ENCODE measurements at places on chromosomes 11 and 22.

DNA sequence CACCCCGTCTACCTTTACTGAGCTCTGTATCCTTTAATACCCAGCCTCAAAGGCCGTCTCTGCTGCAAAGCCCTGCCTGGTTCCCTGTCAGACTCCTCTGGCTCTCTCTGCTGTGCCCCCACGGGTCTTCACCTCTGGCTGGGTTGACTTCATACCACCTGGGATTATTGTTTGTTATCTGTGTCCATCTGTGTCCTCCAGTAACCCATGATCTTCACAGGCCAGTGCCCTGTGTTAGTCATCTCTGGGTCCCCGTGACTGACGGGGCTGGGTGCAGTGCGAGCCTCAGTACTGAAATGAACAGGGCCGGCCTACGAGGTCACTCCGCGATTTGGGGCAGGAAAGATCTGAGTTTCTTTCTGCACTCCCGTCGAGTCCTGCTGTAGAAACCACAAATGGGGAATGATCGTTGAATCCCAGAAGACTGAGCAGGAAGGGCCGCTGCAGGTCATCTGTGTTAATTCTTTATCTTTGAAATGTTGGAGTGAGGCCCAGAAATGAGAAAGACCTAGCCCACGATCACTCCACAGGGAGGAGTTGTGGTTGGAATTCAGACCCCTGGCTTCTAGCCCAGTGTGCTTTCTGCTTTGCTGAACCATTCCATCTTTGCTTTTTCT is 12.3 kb upstream of the TUB start:
- no peak for DNase-seq

DNA sequence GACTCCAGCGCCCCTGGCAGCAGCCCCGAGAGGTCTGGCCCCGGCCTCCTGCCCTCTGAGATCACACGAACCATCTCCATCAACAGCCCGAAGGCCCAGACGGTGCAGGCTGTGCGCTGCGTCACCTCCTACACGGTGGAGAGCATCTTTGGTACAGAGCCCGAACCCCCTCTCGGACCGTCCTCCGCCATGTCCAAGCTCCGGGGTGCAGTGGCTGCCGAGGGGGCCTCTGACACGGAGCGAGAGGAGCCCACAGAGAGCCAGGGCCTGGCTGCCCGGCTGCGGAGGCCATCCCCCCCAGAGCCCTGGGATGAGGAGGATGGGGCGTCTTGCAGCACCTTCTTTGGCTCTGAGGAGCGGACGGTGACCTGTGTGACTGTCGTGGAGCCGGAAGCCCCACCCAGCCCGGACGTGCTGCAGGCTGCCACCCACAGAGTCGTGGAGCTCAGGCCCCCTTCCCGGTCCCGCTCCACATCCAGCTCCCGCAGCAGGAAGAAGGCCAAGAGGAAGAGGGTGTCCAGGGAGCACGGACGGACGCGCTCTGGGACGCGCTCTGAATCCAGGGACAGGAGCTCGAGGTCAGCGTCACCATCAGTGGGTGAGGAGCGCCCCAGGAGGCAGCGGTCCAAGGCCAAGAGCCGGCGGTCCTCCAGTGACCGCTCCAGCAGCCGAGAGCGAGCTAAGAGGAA is 7.6 kb downstream of the IRF7 start:
- no peak for DNase-seq

GRCh38 chr11:30025396-30026139 is 8.7 kb upstream of the KCNA4 start:
- no peak for DNase-seq

- no peak for DNase-seq
Observed at GRCh38 chr22:20283674-20284066, 15.6 kb upstream of the RTN4R start.

- no peak for DNase-seq
Observed at GRCh38 chr22:49629586-49630447, 197.9 kb downstream of the BRD1 start.

GRCh38 chr22:30892731-30893221 is 75.8 kb downstream of the MORC2 start:
- DNase-seq = no peak

- no peak for DNase-seq
Observed at GRCh38 chr11:110092515-110093406, at the start of gene ZC3H12C. TSS of gene ZC3H12C (plus strand) at chr11:110093392. CDS start at chr11:110093412, 20 bp downstream.

DNA sequence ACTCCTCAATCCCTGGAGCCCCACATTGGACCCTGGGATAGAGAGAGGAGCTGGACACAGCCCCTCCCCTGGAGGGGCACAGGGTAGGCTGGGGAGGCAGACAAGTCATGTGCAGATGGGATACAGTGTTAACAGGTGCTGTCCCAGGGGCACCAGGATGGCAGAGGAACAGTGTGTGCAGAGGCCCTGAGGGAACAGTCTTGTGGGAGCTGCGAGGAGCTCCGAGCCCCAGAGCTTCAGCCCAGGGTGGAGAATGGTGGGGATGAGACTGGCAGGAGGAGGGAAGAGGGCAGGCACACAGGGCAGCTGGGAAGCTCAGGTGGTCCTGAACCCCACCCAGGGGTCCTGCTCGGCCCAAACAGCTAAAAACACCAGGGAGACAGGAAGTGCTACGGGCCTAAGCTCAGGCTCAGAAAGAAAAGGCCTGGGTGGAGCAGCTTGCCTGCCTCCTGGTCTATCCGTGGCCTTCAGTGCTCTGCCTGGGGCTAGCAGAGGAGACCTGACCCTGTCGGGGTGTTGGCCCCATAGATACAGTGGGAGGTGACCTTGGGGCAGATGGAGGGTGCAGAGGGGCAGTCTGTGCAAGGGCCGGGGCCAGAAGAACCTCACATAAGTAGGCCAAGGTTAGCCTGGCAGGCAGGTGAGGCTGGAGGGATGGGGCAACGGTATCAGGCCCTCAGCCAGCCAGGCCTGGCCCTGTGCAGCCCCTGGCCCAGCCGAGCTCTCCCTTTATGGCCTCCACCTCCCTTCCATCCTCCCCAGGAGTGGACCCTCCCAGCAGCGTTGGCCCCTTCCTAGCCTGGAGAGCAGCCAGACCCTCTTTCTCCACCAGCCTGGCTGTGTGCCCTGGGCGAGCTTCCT is 15.4 kb downstream of the CAPN5 start:
- DNase-seq = no peak

DNA sequence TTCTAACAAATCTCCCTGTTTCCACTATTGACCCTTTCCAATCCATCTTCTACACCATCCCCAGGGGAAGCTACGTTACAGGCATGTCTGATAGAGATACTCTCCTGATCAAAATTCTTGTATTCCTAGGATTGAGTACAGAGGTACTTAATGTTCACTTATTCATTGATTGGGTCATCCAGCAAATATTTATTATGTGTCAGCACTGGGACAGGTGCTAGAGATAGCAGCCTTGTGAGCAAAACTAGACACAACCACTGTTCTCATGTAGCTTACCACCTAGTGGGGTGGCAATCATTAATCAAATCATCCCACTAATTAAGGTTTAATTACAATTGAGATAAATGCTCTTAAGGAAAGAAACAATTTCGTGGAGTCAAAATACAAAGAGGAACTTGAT is 9.4 kb upstream of the RTCB start:
- no peak for DNase-seq

GRCh38 chr11:57190548-57190947 is 8.8 kb downstream of the LRRC55 start:
- DNase-seq = no peak

- no peak for DNase-seq
Observed at GRCh38 chr11:46537121-46537520, 56.7 kb downstream of the AMBRA1 start.

DNA sequence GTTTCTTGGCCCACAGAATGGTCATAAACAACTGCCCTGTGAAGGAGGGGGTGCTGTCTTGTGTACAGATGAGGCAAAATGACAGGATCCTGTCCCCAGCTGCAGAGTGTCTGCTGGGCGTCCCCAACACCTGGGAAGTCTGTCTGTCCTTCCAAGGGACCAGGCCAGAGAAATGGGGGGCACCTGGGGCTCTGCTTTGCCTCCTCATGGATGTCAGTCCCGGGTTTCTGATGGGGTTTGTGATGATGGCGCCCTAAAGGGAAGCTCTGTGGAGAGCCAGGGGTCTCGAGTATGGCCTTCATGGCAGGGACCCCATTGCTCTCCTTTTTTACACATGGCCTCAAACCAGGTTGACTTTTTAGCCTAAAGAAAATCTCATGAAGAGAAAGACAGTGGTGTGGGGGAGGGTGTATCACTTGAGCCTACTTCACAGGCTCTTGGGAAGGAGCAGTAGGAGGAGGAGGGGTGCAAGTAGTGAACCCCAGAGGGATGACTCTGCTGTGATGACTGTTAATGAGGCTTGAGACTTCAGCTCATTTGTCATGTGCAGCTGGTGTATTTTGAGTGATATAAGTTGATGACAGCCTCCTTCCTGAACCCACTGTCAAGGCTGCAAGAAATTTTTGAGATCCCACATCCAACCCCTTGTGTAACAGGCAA is 40.6 kb upstream of the TUB start:
- no peak for DNase-seq

DNA sequence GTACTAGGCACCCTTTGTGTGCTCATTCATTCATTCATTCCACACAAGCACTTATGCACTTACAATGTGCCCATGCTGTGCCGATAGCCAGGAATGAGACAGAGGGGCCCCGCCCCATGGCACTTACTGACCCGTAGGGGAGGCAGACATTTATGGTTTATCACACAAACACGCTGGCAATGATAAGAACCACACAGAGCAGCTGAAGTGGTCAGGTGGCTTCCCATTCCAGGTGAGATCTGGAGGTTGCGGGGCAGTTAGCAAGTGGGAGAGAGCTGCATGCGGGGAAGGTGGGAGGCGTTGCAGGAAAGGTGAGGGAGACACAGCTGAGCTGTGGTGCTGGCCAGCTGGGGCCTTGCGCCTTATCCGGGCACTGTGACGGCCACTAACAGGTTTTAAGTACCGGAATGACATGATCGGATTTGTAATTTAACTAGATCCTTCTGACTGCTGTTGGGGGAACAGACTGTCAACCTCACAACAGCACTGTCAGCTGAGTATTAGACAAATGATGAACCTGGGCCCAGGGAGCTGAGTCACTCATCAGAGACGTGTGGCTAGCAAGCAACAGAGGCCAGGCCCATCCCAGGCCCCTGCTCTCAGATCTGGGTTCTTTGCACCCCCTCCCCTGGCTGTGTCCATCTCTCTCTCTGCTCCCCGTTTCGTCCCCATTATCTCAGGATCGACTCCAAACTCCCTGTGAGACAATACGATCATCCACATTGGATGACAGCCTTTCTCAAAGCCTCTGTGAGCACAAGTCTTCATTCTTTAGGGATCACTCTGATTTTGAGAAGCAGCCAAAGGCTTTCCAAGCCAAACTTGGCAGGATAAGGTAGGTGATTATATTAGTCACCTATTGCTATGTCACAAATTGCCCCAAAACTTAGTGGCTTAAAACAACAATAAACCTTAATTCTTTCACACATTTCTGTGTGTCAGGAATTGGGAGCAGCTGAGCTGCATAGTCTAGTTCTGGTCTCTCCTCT is 28.4 kb downstream of the RASD2 start:
- no peak for DNase-seq

GRCh38 chr11:86676533-86677154 is 4.2 kb upstream of the ME3 start:
- DNase-seq = no peak

- DNase-seq = no peak
Observed at GRCh38 chr22:26660961-26661578, 3.7 kb downstream of the MIAT start.

Measured in stimulated activated CD8-positive, alpha-beta memory T cell treated with anti-CD3 and anti-CD28 coated beads, Interleukin-4, amount 100 ng/mL, for 1 hour (primary cell).